ENCODE measurements at places on chromosomes 4 and X.

DNA sequence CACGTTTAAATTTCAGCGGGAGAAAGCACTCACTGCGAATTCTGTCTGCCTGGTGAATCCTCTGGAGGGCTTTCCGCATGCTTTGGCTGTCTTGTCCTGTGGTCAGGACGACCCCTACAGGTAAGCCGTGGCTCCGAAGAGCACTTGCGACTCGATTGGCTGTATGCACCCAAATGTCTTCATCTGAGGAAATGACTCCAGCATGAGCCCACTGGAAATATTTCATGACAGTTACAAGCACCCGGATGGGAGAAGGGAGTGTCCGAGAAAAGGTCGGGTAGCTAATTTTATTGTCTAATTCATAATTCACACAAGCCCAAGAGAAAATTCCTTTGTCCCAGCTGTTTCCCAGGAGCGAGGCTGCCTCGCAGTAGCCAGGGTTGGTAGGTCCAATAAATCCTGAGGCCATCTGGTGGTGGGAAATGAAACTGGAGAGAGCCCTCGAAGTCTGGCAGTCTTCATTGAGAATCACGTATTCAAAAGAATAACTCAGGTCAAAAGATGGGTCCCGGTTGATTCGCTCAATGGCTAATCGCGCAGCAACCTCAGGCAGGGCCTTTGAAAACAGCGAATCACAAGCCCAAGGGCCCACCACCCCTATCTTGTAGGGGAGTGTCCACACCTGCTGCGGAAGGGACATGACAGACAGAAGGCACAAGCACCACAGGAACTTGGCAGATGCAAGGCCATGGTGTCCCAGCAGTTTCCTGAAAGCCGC, 6.6 kb downstream of the GUCY2F start:
- peak; percentile 35 for DNase-seq

DNA sequence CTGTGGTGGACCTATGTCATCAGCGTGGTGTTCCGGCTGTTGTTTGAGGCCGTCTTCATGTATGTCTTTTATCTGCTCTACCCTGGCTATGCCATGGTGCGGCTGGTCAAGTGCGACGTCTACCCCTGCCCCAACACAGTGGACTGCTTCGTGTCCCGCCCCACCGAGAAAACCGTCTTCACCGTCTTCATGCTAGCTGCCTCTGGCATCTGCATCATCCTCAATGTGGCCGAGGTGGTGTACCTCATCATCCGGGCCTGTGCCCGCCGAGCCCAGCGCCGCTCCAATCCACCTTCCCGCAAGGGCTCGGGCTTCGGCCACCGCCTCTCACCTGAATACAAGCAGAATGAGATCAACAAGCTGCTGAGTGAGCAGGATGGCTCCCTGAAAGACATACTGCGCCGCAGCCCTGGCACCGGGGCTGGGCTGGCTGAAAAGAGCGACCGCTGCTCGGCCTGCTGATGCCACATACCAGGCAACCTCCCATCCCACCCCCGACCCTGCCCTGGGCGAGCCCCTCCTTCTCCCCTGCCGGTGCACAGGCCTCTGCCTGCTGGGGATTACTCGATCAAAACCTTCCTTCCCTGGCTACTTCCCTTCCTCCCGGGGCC, 1.2 kb downstream of the GJB1 start:
- no peak for DNase-seq

GRCh38 chrX:129777218-129778030, 2.3 kb upstream of the SASH3 start:
- no peak for DNase-seq

DNA sequence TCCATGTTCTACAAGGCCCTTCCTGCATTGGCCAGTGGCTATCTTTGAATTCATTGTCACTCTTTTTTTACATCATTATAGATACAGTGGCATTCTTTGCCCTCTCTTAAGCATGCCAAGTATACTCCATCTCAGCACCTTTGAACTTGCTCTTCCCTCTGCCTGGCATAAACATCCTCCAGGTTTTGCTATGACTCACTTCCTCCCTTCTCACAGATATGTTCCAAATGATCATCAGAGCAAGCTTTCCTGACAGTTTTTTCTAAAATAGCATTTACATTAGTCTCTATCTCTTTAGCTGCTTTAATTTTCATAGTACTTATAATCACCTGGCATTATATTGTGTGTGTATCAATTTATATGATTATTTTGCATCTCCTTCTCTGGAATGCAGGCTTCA, 553.3 kb upstream of the MAGEB2 start:
- no peak for DNase-seq

GRCh38 chr4:155540698-155541097, 126.0 kb upstream of the GUCY1A1 start:
- DNase-seq: no peak

- no peak for DNase-seq
These were observed 36.2 kb downstream of the CD40LG start for GRCh38 chrX:136684120-136684519.

- DNase-seq: no peak
These were observed 1.2 kb downstream of the CTPS2 start for GRCh38 chrX:16711219-16711811.

- peak; percentile 28 for DNase-seq
These were observed 23.5 kb upstream of the THOC2 start for GRCh38 chrX:123756320-123756719.

- DNase-seq: no peak
These were observed 33.4 kb downstream of the SPRY1 start for GRCh38 chr4:123430031-123430430.

- peak; percentile 66 for DNase-seq
These were observed 241.7 kb upstream of the PSAPL1 start for GRCh38 chr4:7676398-7676922.

GRCh38 chrX:63686878-63687714, 97.9 kb downstream of the ARHGEF9 start:
- peak; percentile 2 for DNase-seq

DNA sequence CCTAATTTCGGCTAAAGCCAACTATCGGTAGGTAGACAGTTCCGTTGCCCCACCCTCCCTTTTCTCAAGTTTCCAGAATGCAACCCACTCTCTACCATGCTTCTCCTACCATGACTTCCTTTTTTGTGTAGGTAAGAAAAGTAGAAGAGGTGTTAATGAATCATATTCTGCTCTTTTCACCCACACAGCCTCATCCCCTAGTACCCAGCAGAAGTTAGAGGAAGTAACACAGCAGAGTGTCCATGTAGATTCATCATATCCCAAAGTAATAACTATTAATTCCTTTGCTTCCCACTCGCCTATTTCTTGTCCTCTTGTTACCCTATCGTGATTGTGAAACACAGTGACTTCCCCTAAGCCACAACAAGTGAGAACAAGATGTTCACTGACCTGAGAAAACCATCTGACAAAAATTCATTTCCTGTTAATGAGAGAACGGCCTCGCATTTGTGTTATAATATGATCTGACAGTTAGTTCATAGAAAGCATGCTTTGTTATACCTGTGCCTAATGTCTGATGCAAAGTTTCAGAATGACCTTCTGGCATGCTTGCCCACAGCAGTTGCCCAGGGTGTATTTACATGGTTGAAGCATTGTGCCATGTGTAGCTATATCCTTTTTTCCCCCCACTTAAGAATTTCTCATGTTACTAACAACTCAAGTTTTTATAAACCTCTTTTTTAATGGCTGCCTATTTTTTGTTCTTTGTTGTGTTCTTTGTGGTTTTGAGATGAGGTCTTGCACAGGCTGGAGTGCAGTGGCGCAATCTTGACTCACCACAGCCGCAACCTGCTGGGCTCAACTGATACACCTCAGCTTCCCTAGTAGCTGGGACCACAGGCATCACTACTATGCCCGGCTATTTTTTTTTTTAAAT, 185.6 kb downstream of the RAP1GDS1 start:
- DNase-seq: no peak

GRCh38 chr4:16952462-16952871, 54.0 kb upstream of the LDB2 start:
- peak; percentile 46 for DNase-seq

- no peak for DNase-seq
These were observed 407.1 kb downstream of the SPOCK3 start for GRCh38 chr4:166827167-166827566.

DNA sequence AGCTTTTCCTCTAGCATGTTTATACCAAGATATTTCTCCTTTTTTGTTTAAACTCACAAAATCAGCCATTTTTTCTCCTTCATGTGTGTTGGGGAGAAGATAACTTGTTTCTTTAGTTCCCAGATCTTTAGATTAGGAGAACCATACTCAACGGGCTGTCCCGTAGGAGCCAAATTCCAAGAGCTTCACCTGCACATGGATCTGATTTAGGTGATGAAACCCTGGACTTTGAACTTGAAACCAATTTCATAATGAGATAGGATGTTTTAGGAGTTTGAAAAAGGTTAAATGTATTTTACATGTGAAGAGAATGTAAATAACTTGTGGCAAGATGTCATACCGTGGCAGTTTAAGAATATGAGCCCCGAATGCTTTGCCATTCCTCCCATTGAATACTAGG, 280.0 kb upstream of the PCDH18 start:
- DNase-seq: no peak

DNA sequence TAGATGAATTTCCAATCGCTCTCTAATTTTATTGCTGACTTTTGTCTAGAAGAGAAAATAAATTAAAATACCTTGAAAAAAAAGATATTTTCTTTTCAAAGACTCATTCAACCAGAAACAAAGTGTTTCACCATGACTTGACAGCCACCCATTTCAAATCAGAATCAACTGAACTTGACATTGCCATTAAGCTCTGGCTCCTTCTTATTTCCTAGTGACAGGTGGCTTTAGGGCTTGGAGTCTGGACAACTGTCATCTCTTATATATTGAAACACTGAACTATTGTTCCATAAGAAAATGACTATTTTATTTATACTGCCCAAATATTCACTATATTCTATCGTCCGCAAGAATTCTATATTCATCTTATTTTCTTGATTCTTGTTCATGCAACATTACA, 229.2 kb downstream of the SLC39A8 start:
- no peak for DNase-seq

DNA sequence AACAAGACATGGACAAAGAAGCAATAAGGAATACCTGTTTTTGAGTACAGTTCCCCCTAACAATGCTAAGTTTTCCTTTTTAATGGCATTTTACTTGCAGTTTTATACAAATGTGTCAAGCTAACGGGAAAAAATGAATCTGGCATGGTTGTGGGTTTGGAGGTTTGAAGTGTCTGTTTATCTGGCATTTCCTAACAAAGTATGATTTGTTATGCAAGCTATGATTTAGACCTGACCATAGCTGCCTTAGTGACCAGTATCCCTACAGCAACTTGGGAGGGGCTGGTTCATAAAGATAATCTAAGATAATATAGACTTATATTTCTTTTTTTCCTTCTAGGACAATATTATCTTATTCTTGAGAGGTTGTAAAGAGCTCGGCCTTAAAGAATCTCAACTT, 60.6 kb downstream of the LIMCH1 start:
- DNase-seq: no peak

DNA sequence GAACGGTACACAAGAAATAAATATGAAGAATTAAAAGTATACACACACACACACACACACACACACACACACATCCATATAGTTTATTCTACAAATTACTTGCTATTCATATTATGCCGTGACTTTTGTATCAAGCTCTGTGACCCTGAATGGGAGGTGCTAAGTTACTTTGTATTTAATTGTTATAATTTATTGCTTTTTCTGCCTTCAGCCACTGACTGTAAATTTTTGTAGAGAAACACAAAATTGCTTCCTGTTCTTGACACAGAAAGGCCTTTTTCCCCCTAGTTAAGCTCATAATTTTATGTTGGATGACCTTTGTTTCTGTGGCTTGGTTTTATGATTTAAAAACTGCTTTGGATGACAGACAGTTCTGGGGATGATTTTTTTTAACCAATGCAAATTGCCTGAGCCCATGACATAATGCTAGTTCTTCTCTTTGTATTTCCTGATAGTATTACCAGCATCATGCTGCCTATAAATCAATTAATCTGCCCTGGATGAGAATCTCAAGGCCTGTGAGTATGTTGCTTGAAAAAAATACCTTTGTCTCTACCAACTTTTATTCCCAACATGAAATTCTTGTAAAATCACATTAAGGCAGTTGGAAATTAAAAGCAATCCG, 140.0 kb downstream of the FMR1NB start:
- no peak for DNase-seq
